ENCODE measurements at places on chromosomes 6 and 20.

- no peak for DNase-seq
Measured at GRCh38 chr6:43982084-43982625, 145.1 kb downstream of the MRPL14 start.

DNA sequence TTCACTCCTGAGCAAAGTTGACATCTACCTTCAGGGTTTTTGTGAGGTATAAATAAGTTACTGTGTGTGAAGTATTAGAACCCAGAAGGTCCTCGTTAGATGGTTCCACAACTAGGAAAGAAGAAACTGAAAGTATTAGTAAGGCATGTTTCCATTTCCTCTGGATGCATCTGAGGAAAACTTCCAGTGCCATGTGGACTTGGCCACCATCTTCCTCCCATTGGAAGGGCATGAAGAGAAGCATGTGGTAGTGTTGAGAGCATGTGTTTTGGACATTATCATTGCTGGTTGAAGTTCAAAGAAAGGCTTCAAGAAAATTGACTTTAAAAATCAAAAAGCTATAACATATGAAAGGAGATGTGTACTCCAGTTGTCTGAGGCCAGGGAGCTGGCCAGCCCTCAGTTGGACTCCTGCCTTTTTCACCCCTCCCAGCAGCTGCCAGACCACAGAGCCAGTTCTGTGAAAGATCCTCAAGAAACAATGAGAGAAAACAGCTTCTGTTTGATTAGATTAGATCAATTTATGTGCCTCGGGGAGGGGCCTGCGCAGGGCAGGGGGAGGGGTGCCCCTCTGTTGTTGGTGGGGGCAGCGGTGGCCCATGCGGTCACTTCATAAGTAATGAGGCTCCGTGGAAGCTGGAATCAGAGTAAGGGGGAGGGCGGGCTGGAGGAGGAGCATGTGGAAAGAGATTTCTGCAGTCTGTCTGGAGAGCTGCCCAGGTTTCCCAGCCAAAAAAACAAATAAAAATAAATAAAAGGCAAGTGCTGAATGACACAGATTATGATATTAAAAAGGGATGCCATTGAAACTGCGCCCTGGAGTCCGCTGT lies 154.0 kb downstream of the JARID2 start:
- DNase-seq: no peak

- DNase-seq: peak; percentile 5
Measured at GRCh38 chr6:95091823-95092436, 485.4 kb upstream of the MANEA start.

DNA sequence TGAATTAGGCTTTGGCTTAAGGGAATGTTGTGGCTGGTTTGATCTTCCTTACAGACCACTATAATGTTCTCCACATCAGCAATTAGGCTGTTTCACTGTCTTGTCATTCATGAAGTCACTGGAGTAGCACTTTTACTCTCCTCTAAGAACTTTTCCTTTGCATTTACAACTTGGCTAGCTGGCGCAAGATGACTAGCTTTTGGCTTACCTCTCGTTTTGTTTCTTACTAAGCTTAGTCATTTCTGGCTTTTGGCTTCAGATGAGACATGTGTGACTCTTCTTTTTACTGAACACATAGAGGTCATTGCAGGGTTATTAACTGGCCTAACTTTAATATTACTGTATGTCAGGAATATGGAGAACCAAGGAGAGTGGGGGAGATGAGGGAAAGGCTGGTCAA lies 143.2 kb downstream of the PTCHD4 start:
- no peak for DNase-seq

- DNase-seq: no peak
Measured at GRCh38 chr6:81601918-81602317, 150.6 kb downstream of the TENT5A start.
